ENCODE measurements at places on chromosomes 11 and 22.

DNA sequence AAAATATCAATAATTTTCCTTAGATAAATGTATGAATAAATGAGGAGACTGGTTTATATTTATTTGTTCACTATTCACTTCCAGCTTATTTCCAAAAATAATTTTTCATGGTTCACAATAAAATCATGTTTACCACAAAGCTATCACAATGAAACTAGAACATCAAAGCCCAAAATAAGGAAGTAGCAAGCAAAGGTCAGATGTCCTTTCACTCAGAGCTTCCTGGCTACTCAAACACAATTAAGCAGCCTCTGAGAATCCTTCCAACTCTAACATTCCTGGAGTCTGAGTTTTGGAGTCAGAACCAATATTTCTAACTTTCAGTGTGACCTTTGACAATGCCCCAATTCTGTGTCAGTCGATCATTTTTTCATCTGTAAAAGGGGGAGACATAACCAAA is 527.0 kb downstream of the SOX6 start:
- DNase-seq: no peak

DNA sequence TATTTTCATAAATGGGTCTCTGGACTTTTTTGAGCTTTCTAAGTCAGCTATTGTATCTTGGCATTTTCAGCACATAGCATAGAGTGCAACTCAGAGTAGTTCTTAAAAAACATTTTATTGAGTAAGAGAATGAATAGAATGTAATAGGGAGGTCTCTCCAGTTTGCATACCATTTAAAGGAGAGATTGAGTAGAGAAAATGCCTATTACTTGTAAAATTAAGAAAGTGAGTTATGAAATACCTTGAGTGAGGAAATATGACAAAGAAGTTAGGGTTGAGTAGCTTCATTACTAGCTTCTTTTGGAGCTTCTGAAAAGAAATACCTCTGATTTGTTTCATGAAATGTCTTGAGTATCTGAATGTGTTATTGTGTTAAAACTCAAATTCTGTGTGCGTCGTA is 140.0 kb downstream of the AASDHPPT start:
- DNase-seq: no peak

GRCh38 chr11:16779436-16779835 is 41.0 kb downstream of the C11orf58 start:
- no peak for DNase-seq

GRCh38 chr11:130523166-130523565 is 74.7 kb downstream of the ADAMTS15 start:
- DNase-seq: no peak

GRCh38 chr11:134597452-134597851 is 185.4 kb upstream of the B3GAT1 start:
- no peak for DNase-seq

DNA sequence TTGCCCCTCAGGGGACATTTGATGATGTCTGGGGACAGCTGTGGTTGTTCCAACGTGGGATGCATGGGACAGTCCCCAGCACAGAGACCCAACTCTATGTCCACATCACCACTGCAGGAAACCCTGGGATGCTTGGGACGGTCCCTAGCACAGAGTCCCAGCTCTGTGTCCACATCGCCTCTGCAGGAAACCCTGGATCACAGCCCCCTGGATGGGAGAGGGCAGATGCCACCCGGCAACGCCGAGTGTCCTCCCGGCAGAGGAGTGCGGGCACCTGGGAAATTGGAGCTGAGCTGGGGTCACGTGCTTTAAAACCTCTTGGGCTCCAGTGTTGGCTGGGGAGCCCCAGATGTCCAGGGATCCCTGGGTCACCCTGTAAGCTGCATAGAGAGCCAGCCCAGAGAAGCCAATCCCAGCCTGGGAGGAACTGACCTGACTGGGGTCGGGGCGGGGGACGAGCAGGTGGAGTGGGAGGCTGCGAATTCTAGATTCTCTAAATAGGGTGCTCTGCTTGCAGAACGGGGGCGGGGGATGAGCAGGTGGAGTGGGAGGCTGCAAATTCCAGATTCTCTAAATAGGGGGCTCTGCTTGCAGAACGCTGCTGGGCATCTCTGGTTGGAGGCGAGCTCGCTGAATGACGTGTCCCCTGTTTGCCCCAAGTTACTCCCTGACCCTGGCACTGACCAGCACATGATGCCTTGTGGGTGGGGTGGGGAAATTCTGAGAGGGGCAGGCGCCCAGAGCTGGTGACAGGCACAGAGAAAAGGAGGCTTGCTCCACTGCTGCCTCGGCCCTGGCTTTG is 1197.8 kb downstream of the BRD1 start:
- no peak for DNase-seq

GRCh38 chr11:67576735-67577475 is 6.7 kb upstream of the GSTP1 start:
- DNase-seq: no peak

Measured in NCI-H2081 treated with DMSO at 0.1 percent for 48 hours (cell line).